H9 (cell line): ENCODE measurements at places on chromosomes 12 and 14. TPM values are rescaled to one million over a fixed set of nuclear protein-coding genes. Genes with fewer than 3 reads are reported as not detected.

KLRC4 gene
- not detected in 2 replicates for total RNA-seq

SVOP gene
- total RNA-seq = 0.11 and 0.15 TPM in 2 replicates

SLC17A8 gene
- total RNA-seq = not detected in 2 replicates

RIMBP2 gene
- total RNA-seq = 0.70 TPM in 2 replicates

SLCO1C1 gene
- not detected in 2 replicates for total RNA-seq

COPZ1 gene
- total RNA-seq = 104 TPM in 2 replicates

LYZ gene
- total RNA-seq = not detected in 2 replicates

PPP1R1A gene
- 4.3 and 8.5 TPM in 2 replicates for total RNA-seq

COX8C gene
- not detected in 2 replicates for total RNA-seq

CLEC2B gene
- total RNA-seq = not detected in 2 replicates

LUM gene
- not detected in 2 replicates for total RNA-seq

- no peaks in the 10 kb centered on the region for H3K27me3 ChIP-seq
- H3K27ac ChIP-seq = no peak overlapping the region
- no peak for DNase-seq
- H3K4me1 ChIP-seq = 0 out of 2 replicates have a peak, but pooled peaks cover 6% of the 10 kb centered on the region
Measured at GRCh38 chr12:101607894-101608293, 13.1 kb downstream of the MYBPC1 start.

DNA sequence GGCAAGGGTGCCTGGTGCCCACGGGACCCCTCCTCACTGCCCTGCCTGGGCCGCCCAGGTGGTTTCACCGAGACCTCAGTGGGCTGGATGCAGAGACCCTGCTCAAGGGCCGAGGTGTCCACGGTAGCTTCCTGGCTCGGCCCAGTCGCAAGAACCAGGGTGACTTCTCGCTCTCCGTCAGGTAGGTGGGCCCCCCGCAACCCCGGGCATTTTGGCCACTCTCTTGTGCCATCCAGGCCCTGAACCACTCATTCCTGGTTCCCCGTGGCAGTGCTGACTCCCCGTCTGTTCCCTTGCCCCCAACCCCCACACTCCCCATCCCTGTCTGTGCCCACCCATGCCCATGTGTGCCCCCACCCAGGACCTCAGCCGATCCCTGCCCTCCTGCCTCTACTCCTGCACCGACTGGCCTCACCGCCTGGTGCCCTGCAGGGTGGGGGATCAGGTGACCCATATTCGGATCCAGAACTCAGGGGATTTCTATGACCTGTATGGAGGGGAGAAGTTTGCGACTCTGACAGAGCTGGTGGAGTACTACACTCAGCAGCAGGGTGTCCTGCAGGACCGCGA lies 480 bp downstream of the PTPN6 start:
- H3K36me3 ChIP-seq = peaks cover 3% of the 10 kb centered on the region; the same call in 1 of the 3 replicates
- H3K27ac ChIP-seq = no peak overlapping the region
- H3K4me1 ChIP-seq = peaks cover 2% of the 10 kb centered on the region; the same call in 1 of the 2 replicates
- no peaks in the 10 kb centered on the region for H3K27me3 ChIP-seq
- no peak overlapping the region for H3K4me3 ChIP-seq
- DNase-seq = no peak

- H3K27ac ChIP-seq = no peak overlapping the region
- no peaks in the 10 kb centered on the region for H3K27me3 ChIP-seq
- no peaks in the 10 kb centered on the region for H3K36me3 ChIP-seq
- DNase-seq = no peak
- H3K4me3 ChIP-seq = no peak overlapping the region
Measured at GRCh38 chr12:123805173-123805572, 43.1 kb downstream of the DNAH10 start.

DNA sequence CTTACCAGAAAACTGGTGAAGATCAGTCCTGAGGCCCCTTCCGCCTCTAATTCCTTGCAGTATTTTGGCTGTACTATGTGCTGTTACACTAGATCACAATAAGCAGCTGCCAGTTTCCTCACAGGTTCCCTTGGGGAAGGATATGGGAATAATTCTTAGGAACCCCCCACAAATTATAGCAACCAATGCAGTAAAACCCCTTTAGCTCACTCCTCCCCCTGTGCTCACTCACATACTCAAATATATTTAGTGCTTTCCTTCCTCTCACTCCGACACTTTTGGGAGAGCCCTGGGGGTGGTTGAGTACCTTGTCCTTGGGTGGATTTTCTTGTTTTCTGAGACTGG lies 162.7 kb downstream of the ETV6 start:
- no peak overlapping the region for H3K27ac ChIP-seq
- H3K27me3 ChIP-seq = no peaks in the 10 kb centered on the region
- peaks cover 16% of the 10 kb centered on the region for H3K4me1 ChIP-seq
- no peak for DNase-seq
- peak overlapping the region; percentile 71 for H3K4me3 ChIP-seq

DNA sequence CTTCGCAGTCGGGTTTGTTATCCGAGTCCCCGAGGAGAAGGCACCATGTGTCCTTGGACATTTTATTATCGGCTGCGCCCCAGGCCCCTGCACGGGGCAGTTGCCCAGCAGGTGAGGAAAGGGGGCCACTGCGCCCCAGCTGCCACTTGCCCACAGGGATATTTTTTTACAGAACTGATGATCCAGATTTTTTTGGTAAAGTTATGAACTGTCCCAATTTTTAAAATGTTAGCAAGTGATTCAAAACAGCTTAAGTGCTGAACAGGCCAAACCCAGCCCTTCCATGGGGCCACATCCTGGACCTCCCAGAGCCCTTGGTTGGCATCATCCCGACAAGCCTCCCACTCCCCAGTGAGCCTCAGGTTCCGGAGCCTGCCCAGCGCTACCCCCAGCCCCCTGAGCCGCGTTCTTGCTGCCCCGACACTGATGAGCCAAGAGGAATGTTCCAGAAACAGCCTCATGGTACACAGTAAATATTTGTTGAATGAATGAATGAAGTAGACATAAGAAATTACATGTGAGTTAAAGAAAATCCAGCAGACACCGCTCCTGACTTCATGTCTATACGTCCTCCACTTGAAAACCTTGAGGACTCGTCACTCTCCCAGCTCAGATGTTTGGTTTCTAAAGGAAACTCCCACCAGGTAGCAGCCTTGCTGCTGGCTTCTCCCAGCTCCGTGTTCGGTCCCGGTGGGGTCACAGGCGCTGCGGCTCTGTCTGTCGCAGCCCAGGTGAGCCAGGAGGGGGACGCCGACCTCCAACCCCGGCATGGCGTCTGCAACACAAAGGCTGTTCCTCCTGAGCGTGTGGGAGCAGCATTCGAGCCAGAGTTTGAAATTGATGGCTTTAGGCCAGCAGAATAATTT lies 88.5 kb downstream of the ADGRD1 start:
- DNase-seq = no peak
- H3K4me3 ChIP-seq = no peak overlapping the region
- H3K36me3 ChIP-seq = peaks cover 8% of the 10 kb centered on the region
- no peaks in the 10 kb centered on the region for H3K4me1 ChIP-seq
- no peak overlapping the region for H3K27ac ChIP-seq

GRCh38 chr12:12731785-12732184 lies 14.6 kb downstream of the CDKN1B start:
- no peaks in the 10 kb centered on the region for H3K27me3 ChIP-seq
- no peak for DNase-seq
- H3K36me3 ChIP-seq = no peaks in the 10 kb centered on the region; the same call in 1 of the 2 replicates
- H3K27ac ChIP-seq = no peak overlapping the region
- 0 out of 2 replicates have a peak, but pooled peaks cover under 1% of the 10 kb centered on the region for H3K4me1 ChIP-seq

DNA sequence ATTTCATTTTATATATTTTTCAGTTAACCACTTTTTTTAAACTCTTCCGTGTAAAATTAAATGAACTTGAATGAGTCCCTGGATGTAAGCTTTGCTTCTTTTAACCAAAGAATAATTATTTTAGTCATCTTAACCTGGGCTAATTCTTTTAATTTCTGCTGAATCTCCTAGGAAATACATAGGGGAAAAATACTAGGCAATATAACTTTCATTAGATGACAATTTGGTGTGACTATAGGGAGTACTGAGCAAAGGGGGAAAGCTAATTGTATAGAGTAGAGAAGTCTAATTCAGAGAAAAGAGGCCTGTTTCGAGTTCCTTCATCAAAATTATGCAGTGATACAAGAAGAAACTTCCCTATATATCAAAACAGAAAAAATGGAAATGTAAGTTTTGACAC lies 388.1 kb downstream of the NOVA1 start:
- no peaks in the 10 kb centered on the region for H3K36me3 ChIP-seq
- H3K4me1 ChIP-seq = no peaks in the 10 kb centered on the region
- DNase-seq = no peak
- no peaks in the 10 kb centered on the region; the same call in 1 of the 2 replicates for H3K27me3 ChIP-seq
- H3K27ac ChIP-seq = no peak overlapping the region

GRCh38 chr14:79044894-79045624 lies 874.9 kb downstream of the NRXN3 start:
- H3K27ac ChIP-seq = no peak overlapping the region
- peaks cover 5% of the 10 kb centered on the region for H3K36me3 ChIP-seq
- peaks cover 2% of the 10 kb centered on the region; the same call in 1 of the 2 replicates for H3K4me1 ChIP-seq
- peak; percentile 61 for DNase-seq
- H3K4me3 ChIP-seq = no peak overlapping the region

DNA sequence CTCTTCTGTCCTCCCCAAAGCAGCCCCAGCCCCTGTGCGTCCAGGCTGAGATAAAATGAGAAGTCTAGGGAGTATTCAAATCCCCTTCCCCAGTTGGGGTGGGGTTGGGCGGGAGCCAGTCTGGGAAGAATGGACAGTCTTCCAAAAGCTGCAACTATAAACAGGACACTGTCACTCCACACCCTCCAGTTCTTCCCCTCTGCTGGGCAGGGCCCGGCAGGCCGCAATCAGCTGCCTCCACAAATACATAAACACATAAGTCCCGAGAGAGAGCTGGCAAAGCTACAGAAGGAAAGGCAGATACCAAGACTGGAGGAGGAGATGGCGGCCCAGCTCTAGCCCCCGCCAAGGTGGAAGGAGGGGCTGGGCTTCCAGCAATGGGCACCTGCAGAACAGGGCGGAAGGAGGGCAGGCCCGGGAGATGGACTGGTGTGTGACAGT lies 12.7 kb downstream of the LTBP2 start:
- no peaks in the 10 kb centered on the region for H3K36me3 ChIP-seq
- no peak for DNase-seq
- no peaks in the 10 kb centered on the region for H3K27me3 ChIP-seq

GRCh38 chr14:98226411-98226810 lies 1045.6 kb downstream of the BCL11B start:
- no peaks in the 10 kb centered on the region for H3K27me3 ChIP-seq
- DNase-seq = no peak
- H3K36me3 ChIP-seq = no peaks in the 10 kb centered on the region
- no peak overlapping the region for H3K4me3 ChIP-seq
- H3K27ac ChIP-seq = no peak overlapping the region

- no peaks in the 10 kb centered on the region for H3K27me3 ChIP-seq
- no peak overlapping the region for H3K4me3 ChIP-seq
- H3K27ac ChIP-seq = no peak overlapping the region
- H3K36me3 ChIP-seq = no peaks in the 10 kb centered on the region
Measured at GRCh38 chr12:97630356-97630755, 167.8 kb downstream of the RMST start.

DNA sequence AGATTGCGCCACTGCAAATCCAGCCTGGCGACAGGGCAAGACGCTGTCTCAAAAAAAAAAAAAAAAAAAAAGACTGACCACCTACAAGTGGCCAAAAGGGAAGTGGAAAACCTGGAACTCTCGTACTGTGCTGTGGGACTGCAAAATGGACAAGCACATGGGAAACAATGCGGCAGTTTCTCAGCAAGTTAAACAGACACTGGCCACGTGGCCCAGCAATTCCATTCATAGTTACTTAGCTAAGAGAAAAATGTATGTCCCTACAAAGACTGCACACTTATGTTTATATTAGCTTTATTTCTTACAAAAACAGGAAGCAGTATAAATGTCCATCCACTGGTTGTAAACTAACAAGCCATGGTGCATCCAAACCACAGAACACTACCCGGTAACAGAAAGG lies 5.6 kb downstream of the CHFR start:
- H3K36me3 ChIP-seq = peaks cover 39% of the 10 kb centered on the region
- no peak overlapping the region for H3K27ac ChIP-seq
- H3K4me3 ChIP-seq = no peak overlapping the region
- DNase-seq = no peak
- H3K27me3 ChIP-seq = no peaks in the 10 kb centered on the region

DNA sequence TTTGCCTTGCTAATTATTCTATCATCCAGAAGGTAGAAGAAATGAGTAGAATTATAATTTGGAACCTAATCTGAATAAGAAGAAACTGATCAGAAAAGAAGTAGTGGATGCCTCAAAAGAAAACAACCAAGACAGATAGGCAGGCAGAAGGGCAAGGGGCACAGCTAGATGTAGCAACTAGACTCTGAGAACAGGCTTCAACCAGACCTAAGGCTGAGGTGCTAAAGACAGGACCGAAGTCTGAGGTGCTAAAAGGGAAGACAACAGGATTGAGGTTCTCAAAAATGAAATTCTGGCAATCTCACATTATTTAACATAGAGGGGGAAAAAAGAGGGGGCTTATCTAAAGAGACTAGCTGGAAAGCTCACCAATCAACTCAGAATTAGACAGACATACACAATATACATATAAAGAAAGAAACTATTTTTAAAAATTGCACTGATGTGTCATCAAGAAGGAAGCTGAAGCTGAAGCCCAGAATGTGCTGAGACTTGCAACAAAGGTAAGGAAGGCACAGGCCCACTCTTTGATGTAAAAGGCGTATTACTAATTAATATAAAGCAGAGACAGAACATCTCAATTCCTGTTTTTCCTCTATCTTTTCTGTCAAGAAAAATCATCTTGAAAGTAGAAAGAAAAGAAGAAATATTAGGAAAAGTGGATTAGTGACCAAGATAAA lies 43.8 kb upstream of the CSRNP2 start:
- H3K36me3 ChIP-seq = peaks cover 9% of the 10 kb centered on the region; the same call in 2 of the 3 replicates
- no peaks in the 10 kb centered on the region for H3K27me3 ChIP-seq
- no peak overlapping the region for H3K4me3 ChIP-seq
- no peaks in the 10 kb centered on the region for H3K4me1 ChIP-seq
- H3K27ac ChIP-seq = no peak overlapping the region

GRCh38 chr14:37275963-37276362 lies 78.2 kb downstream of the MIPOL1 start:
- H3K36me3 ChIP-seq = no peaks in the 10 kb centered on the region; the same call in 2 of the 3 replicates
- H3K27ac ChIP-seq = no peak overlapping the region
- H3K4me1 ChIP-seq = no peaks in the 10 kb centered on the region
- no peaks in the 10 kb centered on the region for H3K27me3 ChIP-seq
- no peak overlapping the region for H3K4me3 ChIP-seq

- H3K27me3 ChIP-seq = no peaks in the 10 kb centered on the region
- DNase-seq = no peak
- peaks cover 29% of the 10 kb centered on the region for H3K36me3 ChIP-seq
- no peak overlapping the region for H3K27ac ChIP-seq
- no peaks in the 10 kb centered on the region for H3K4me1 ChIP-seq
- H3K4me3 ChIP-seq = no peak overlapping the region; the same call in 2 of the 3 replicates
Measured at GRCh38 chr12:99212275-99212674, 435.3 kb upstream of the GARIN6 start.

- H3K27me3 ChIP-seq = no peaks in the 10 kb centered on the region
- H3K4me3 ChIP-seq = no peak overlapping the region
- H3K36me3 ChIP-seq = peaks cover 10% of the 10 kb centered on the region
- no peaks in the 10 kb centered on the region for H3K4me1 ChIP-seq
- no peak for DNase-seq
Measured at GRCh38 chr14:105930572-105930971, 404.2 kb downstream of the TMEM121 start.

- no peaks in the 10 kb centered on the region for H3K4me1 ChIP-seq
- H3K27me3 ChIP-seq = no peaks in the 10 kb centered on the region
- no peak overlapping the region for H3K27ac ChIP-seq
- no peak for DNase-seq
- no peak overlapping the region for H3K4me3 ChIP-seq
Measured at GRCh38 chr12:12977231-12977630, 22.8 kb downstream of the HEBP1 start.
